ENCODE measurements at places on chromosomes 5 and 9.

- no peak for DNase-seq
Observed at GRCh38 chr9:110479481-110479880, 100.1 kb downstream of the SVEP1 start.

- DNase-seq: no peak
Observed at GRCh38 chr5:180034564-180034963, 37.0 kb downstream of the RNF130 start.

DNA sequence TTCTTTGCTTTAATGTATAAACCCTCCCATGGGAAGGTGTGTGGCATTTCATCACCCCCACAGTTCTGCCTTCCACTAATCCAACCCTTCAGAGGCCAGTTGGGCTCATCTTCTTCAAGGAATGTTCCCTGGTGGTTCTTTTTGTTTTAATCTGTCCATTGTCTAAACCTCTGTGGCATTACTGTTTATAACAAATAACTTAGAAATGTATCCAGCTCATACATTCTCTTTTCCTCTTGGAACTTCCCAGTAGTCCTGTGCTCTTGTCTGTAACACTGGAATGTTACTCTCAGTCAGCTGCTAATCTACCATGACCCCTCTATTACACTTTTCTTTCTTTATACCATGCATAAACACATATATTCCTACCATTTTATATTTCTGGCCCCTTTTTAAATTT lies 213.5 kb upstream of the TARS1 start:
- no peak for DNase-seq

- DNase-seq: no peak
Observed at GRCh38 chr5:172127581-172127980, 60.4 kb downstream of the STK10 start.

DNA sequence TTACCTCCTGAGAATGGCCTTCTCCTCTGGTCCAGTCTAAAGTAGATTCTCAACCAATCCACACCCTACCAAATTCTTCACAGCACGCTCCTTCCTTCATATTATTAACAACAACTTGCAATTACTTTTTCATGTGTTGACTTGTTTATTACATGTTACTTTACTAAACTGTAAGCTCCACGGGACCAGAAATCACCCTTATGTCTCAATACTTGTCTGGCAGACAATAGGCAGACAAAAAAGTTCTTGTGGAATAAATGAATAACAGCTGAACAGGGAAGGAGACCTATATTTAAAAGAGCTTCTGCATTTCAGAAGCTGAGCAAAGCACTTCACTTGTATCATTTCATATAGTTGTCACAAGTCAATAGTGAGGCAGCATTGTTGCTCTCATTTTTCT lies 5.7 kb upstream of the WWC1 start:
- no peak for DNase-seq

DNA sequence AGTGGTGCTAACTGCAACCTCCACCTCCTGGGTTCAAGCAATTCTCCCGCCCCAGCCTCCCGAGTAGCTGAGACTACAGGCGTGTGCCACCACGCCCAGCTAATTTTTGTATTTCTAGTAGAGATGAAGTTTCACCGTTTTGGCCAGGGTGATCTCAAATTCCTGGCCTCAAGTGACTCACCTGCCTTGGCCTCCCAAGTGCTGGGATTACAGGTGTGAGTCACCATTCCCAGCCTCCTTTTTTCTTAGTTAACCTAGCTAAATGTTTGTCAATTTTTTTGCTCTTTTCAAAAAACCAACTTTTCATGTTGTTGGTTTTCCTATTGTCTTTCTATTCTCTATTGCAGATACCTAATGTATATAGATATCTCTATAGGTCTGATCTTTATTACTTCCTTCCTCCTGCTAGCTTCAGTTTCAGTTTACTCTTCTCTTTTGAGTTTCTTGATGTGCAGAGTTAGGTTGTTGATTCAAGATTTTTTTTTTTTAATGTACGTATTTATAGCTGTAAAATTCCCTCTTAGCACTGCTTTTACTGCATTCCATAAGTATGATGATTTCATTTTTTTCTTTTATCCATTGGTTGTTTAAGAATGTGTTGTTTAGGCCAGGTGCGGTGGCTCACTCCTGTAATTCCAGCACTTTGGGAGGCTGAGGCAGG lies 32.9 kb downstream of the FGD3 start:
- DNase-seq: no peak

- no peak for DNase-seq
Observed at GRCh38 chr5:1107167-1108022, 4.5 kb downstream of the SLC12A7 start.

DNA sequence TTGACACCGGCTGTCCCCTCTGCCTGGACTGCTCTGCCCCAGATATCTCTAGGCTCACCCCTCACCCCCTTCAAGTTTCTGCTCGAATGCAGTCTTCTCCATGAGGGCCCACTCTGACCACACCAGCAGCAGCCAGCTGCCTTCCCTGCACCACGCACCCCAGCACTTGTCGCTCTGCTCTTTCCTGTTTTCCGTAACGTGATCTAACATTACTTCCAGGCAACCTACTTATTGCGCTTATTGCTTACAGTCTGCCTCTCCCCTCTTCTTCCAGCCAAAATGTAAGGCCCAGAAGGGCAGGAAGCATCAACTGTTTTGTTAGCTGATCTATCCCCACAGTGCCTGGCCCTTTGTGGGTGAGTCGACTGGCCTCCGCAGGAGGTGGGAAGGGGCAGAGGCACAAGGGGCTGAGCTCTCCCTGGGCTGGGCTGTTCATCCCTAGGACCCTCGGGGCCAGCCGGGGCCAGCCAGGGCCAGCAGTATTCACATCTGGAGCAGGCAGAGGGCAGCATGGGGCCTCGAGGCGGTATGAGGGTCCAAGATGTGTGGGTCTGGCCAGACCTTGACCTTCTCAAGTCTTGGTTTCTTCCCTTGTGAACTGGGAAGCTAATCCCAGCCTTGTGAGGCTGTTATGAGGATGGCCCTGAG lies 11.6 kb upstream of the DBN1 start:
- DNase-seq: no peak

DNA sequence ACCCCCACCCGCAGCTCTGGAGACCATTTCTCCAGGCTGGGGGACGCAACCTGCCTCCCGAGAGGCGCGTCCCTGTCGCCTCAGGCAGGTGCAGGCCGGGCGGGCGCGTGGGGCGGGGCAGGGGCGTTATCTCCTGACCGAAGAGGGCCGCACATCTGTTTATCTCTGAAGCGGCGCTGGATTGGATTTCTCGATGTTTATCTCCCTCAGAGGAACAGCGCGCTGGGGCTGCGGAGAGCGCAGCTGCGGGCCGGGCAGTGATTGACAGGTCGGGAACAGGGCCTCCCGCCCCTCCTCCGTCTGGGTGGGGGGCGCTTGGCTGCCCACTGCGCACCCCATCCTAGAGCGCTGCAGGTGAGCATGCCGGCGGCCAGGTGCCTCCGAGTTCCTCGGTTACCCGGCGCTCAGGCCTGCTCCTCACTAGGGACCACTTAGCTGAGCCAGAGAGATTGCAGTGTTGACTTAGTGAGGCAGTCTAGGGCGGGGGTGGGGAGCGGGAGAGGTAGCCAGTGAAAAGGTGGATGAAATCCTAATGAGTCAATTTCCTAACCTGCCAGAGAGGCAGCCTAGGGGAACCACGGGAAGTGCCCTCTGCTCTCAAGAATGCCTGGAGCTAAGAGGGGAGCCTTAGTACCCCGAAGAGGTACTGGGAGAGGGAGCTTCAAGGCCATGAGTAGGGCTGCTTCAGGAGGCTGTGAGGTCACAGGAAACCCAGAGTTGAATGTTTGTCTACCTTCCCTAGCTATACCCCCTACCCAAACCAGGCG lies 39.6 kb upstream of the TIFAB start:
- peak; percentile 33 for DNase-seq

- DNase-seq: no peak
Observed at GRCh38 chr9:96478829-96479371, 28.9 kb downstream of the HABP4 start.

- DNase-seq: no peak
Observed at GRCh38 chr5:143153332-143154119, 250.0 kb downstream of the NR3C1 start.

DNA sequence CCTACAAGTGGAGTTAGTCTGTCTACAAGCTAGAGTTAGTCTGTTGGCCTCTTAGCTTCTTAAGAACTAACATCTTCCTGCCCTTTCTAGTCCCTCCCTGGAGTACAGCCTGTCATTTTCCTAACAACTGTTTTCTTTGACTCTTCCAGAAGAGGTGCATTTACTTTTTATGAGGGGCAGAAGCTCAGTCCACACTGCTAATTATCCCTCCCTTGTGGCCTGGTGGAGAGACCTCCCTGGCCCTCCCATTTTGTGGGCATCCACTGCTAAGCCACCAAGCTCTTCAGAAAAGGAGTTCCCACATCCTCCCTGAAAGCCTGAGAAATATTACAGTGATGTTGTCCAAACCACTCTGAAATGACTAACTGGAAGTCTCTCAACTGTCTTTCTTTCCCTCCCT lies 8.0 kb downstream of the MAP1B start:
- DNase-seq: no peak

- DNase-seq: no peak
Observed at GRCh38 chr9:113640418-113640817, 176.9 kb downstream of the RGS3 start.

DNA sequence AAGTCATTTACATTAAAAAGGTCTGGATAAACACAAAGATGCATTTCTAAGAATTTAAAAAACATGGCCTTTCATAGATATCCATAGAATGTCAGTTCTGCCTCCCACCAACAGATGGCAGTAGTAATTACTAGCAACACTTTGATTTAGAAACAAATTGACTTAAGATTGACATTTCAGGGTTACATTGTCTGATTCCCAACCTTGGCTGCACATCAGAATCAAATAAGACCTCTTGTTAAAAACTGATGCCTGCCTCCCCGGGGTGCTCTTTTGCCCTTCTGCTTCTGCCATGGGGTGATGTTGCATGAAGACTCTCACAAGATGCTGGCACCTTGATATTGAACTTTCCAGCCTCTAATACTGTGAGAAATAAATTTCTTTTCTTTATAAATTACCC lies 146.2 kb upstream of the GPR151 start:
- DNase-seq: peak; percentile 37

GRCh38 chr5:140134277-140134935 lies 8.7 kb downstream of the IGIP start:
- DNase-seq: no peak

DNA sequence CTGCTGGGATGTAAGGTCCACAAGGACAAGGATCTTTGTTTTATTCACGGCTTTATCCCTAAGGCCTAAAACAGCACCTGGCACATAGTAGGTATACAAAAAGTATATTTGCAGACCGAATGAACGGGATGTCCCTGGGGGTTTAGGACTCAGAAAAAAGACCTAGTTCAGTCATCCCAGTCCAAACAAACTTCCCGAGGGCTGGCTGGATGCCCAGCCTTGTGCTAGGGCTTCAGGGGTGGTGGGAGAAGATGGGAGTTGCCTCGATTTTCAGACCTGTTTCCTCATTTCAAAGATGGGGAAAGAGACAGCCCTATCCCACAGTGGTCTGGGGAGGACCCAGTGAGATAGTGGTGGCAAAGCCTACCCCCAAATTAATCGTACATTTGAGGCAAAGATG lies 3.0 kb upstream of the PROB1 start:
- no peak for DNase-seq

DNA sequence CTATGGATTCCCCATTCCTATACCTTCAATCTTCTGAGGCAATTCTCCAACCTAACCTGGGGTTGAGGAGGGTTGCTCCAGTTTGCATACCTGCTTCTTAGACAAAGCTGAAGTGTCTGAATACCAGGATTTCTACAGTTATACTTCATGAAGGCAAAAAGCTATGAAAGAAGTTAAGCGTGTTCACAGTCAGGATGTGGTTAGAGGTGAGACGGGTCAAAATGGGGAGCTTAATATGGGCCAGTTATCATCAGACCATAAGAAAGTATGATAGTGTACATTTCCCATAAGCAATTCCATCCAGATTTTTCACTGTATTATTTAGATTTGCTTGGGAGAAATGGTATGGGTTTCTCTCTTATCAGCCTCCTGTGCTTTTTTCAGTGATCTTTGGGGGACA lies 156.9 kb upstream of the FER start:
- DNase-seq: peak; percentile 5

DNA sequence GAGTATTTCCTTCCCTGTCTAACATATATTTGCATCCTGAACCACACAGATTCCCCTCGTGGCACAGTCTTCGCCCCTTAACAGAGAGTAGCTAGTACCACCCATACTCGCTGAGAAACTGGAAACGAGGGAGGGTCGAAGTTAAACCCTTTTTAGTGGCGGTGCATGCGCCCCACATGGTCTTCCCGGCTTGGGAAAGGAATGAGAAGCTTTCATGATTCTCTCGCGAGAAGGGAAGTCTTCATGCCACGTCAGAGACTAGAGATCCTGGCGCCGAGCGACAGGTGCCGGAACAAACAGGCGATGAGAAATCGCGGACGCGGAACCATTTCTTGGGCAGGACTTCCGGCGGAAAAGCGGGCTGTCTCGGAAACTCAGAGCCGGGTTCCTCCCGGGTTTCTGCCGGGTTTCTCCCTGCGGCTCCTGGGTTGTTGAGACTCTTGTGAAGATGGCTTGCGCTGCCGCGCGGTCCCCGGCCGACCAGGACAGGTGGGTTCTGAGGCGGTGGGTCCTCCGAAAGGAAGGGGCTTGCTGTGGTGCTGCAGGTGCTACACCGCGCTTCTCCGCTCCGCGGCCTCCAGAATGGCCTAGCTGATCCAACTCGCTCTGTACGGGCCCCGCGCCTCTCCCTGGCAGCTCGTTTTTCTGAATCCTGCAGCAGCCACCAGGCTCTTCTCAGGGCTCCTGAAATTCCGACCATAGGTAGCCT lies at the start of gene SRP19:
SRP19 (plus strand) TSS at position 359 of the 709 bp plus-strand sequence; CDS start at position 449, 90 bp downstream.
- peak; percentile 96 for DNase-seq
